Myometrial cell (primary cell): ENCODE measurements at places on chromosomes 7 and 10. TPM values are rescaled to one million over a fixed set of nuclear protein-coding genes. Genes with fewer than 3 reads are reported as not detected.

The ATRNL1 gene
- under 0.01 TPM in 1 of 2 replicates, not detected in the other for total RNA-seq

The GNG11 gene
- total RNA-seq, result 59.0 and 69.8 TPM in 2 replicates

The MMRN2 gene
- 7.4 and 9.8 TPM in 2 replicates for total RNA-seq

The HOXA11 gene
- total RNA-seq, result 28.4 and 32.6 TPM in 2 replicates

The SYNPO2L gene
- total RNA-seq, result under 0.01 and 0.18 TPM in 2 replicates

The MYOF gene
- 234 and 266 TPM in 2 replicates for total RNA-seq

The EIF5AL1 gene
- total RNA-seq, result 0.29 and 0.53 TPM in 2 replicates
